ENCODE measurements at places on chromosomes 12 and 14.

DNA sequence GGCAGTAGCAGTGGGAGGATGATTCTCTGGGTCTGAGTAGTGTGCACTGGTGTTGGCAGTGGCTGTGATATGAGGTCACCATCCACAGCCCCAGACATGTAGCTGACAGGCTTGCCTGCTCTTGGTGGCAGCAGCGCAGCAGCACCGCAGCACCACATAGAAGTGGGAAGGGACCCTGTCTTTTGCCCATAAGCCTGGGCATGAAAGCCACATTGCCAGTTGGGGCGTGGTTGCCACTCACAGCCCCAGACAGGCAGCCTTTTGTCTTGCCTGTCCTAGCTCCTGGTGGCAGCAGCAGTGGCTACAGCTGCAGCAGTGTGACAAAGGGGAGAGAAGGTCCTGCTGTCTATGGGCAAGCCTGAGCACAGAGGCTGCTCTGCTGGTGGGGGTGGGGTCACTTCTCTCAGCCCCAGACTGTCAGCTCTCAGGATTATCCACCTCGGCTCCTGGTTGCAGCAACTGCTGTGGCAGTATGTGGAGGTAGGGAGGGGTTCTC, 71.5 kb downstream of the BRMS1L start:
- DNase-seq: no peak

DNA sequence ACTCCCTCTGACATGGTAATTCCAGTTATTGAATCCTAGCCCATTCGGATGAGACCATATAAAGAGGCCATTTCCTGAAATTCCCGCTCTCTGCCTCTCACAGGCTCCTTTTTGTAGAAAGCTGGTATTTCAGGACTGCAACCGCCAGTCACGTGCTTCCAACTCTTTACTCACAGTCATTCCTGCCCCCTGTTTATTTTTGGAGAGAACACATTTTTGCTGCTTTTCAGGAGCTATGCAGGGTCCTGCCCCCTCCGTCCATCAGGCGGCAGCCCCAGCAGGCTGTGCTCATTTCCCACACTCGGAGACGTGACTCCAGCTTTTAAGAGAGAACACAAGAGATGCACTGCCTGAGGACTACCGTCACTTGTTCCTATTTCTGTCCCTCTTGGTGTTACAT, 26.8 kb downstream of the IFT43 start:
- DNase-seq: no peak

- DNase-seq: no peak
These were observed 55.8 kb upstream of the CLEC14A start for GRCh38 chr14:38311655-38312054.

DNA sequence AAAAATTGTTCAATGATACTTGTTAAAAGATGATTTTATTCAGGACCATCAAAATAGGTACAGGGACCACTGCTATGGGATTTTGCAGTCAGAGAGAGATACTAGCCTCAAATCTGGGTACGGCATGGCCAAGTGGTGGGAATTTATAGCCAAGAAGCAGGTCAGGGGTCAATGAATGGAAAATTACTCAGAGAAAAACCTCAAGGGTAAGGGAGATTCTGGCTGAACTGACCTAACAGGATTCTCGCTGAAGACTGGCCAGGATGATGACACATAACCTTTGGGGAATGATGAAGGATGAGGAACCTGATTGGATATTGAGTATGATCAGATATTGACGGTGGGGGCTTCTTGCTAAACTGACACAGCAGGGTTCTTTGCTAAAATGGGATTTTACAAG, 32.7 kb downstream of the DEPDC4 start:
- no peak for DNase-seq
